ENCODE measurements at places on chromosomes 2 and 18. TPM values are rescaled to one million over a fixed set of nuclear protein-coding genes. Genes with fewer than 3 reads are reported as not detected.

DNA sequence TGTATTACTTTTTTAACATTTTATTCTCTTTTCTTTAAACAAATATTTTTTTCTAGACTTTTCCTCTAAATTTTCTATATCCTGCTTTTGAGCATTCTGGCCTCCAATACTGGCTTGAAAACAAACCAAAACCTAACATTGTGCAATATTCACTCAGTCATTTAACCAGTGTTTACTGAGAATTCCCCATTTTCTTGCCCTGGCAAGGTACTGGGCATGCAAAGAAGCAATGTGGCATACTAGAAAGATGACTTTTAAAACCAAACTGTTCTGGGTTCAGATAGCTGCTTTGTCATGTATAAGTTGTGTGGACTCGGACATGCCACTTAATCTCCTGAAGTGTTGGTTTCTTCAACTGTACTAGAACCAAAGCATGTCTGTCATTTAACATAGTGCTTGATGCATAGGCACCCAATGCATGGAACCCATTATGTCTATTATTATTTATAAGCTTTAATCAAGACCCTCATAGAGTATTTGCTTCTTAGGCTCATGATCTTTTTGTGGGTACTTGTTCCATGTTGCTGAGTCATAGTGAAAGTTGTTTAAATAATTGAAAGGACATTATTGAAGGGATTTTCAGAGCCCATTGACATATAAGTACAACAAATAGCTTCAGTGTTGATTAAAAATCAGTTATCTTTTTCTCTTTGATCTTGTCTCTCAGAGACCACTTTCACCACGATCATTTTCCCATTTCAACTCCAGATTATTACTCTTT, 185.4 kb upstream of the OSR1 start:
- DNase-seq = peak; percentile 56

GRCh38 chr2:160224060-160224459, 24.0 kb upstream of the ITGB6 start:
- DNase-seq = peak; percentile 97

GRCh38 chr2:73091696-73092095, 20.2 kb upstream of the SFXN5 start:
- DNase-seq = no peak

DNA sequence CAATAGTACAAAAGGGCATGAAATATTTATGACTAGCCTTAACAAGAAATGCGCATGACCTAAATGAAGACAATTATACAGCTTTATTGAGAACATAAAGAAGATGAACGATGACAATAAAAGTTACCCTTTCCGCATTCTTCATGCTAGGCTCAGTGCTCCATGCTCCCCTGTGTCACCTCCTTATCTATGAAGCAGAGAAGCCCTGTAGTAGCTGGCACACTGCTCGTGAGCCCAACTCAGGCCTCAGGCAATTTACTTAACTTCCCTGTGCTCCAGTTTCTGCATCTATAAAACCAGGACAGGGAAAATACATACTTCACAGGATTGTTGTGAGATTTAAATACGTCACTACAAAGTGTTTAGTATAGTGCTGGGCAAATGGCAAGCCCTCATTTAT, 34.5 kb upstream of the NABP1 start:
- DNase-seq = no peak

The GCG gene
- total RNA-seq = not detected
